ENCODE measurements at places on chromosomes 5 and 9. TPM values are rescaled to one million over a fixed set of nuclear protein-coding genes. Genes with fewer than 3 reads are reported as not detected.

- DNase-seq = no peak
Observed at GRCh38 chr9:113579283-113580040, 115.9 kb downstream of the RGS3 start.

- no peak for DNase-seq
Observed at GRCh38 chr5:68534956-68535520, 319.5 kb downstream of the PIK3R1 start.

DNA sequence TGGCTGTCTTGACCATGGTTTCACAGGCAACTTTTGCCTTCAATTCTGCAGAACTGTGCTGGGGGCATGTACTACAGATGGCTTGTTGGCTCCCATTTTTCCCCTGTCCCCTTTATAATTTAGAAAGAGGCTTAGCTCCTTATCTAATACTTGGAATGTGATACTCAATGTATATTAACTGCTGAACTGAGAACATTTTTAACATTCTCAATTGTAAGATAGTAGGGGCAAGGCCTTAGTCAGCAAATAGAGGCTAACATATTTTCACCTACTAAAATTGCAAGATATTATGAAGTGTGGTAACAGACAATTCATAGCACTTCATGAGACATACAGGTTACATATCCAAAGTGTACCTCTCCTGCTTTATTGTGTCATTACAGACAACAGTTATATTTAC is 118.1 kb upstream of the ZNF366 start:
- DNase-seq = no peak

GRCh38 chr5:159336586-159336985 is 6.3 kb upstream of the IL12B start:
- DNase-seq = no peak

- DNase-seq = no peak
Observed at GRCh38 chr9:130451509-130452388, 7.0 kb downstream of the ASS1 start.

- DNase-seq = no peak
Observed at GRCh38 chr9:734831-735511, 106.5 kb upstream of the DMRT1 start.

DNA sequence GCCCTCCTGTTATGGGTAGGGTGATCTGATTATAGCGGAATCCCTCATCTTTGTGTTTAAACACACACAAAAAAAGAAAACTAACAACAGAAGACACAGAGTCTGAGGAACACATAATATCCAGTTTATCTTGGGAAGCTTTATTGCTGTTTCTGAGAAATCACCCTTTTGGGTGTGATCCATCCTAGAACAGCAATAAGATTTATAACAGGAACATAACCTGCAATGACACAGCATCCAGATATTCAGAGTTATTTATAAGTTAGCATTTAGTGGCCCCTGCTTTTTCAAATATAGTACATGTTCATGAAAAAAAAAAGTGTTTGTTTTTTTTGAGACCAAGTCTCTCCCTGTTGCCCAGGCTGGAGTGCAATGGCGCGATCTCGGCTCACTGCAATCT is 79.9 kb downstream of the RFK start:
- DNase-seq = no peak

C5orf34 gene
- total RNA-seq = not detected

DNA sequence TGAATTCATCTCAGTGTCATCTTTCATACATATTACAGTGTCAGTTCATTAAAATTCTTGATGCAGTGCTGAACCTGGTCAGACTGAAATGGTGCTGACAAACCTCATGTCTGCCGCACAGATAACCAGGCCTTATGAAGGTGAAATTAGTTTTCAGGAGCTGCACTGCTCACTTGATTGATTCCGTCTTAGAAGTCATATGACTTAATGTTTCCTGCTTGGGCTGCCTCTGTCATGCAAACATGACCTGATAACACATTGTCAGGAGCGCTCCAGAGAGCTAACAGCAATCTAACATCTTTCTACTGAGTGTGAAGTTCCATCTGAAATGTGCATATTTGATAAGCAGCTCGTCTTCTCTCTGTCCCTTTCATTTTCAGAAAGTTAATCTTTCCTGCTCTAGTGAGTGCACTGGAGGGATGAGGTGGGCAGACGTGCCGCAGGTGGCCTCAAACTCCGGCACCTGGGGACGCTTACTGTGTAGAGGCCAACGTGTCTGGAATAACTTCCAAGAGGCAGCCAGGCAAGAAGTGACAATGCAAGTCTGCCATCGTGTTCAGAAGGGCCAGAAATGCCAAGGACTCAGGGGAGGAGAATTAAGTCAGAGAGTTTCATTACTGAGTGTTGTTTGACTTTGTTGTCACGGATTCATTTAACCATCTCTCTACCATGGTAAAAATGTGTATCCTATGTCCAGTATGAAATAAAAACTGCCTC is 592.1 kb downstream of the TLE1 start:
- no peak for DNase-seq

GRCh38 chr5:150764530-150764929 is 5.7 kb upstream of the DCTN4 start:
- no peak for DNase-seq

DNA sequence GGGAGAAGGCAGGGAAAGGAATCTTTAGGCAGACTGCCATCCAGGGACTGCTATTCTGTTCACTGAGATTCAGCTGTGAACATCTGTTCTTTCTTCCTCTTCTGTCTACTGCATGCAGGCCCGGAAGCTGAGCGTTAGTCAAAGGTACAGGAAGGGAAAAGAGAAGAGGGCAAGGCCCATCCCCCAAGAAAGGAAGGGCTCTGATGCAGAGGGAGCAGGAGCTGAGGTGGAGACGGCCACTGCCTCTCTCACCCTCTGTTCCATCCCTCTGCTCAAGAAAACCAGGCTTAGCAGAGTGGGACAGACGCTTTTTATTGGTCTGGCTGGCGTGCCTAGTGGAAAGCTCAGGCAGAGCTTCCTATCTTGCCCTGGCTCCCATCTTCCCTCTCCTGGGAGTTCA is 57.6 kb downstream of the PFDN1 start:
- no peak for DNase-seq

- no peak for DNase-seq
Observed at GRCh38 chr9:92353051-92353450, 27.3 kb downstream of the CENPP start.

GRCh38 chr9:129867136-129868022 is 32.1 kb downstream of the USP20 start:
- DNase-seq = no peak

DNA sequence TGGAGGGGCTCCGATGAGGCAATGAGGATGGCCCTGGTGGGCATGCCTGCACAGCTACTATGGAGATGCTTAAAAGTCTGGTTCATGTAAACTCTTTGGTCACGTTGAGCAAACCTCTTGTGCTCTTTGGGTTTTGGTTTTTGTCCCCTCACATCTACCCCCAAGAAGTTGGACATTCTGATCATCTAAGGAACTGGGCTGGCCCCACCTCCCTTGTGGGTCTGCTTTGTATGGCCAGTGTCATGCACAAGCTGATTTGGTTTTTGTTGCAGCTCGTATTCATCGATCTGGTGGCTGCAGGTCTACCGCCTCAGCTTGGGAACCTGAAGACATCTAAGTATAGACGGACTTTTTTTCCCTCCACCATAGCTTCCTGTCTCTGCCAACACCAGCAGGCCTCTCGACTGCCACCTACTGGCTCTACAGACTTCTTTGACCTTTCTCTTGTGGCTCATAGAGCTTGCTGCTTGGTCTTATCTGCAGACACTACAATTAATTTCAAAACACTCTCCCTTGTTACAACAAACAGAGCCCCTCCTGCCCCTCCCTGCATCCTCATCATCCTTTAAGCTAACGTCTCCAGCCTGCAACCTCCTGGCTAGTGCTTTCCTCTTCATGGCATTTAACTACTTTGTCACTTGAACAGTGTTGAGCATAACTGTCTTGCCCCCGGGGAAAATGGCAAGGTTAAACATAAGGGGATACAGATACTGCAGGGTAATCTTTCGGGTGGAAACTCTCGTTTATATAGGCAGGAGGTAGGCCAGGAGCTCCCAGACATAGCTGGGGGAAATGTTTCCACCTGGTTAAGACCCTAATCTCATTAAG is 34.5 kb downstream of the TSTD2 start:
- DNase-seq = no peak

LCN1 gene
- total RNA-seq = not detected

DNA sequence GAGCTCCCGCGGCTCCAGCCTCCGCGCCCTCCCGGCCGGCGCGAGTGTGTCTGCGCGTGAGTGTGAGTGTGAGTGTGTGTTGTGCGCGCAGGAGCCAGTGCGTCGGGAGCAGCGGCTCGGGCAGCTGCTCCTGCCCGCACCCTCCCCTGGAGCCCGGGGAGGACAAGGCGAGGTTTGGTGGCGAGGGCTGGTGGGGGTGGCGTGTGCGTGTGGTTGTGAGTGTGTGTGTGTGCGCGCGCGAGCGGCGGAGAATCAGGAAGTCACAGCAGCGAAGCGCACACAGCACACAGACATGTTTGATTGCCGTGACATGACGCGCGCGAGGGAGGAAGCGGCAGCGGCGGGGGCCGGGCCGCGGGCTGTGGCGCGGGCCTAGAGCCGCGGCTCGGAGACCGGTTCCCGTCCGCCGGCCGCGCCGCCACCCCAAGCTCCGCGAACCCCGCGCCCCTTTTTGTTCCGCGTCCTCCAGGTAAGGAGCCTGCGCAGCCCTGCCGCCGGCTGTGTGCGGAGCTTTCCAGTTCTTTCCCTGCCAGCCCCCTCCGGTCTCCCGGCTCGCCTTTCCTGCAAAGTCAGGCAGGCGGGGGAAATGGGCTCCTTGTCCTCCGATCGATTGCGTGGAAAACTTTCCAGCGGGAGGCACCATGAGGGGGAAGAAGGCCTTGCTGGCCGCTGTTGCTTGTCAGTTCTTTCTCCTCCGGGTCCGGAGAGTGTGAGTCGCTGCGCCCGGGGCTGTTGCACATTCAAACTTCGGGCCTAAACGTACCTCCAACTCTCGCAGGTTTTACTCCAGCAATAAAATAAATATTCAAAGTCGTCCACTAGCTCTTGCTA is 2.4 kb downstream of the SMARCA2 start:
- no peak for DNase-seq

DNA sequence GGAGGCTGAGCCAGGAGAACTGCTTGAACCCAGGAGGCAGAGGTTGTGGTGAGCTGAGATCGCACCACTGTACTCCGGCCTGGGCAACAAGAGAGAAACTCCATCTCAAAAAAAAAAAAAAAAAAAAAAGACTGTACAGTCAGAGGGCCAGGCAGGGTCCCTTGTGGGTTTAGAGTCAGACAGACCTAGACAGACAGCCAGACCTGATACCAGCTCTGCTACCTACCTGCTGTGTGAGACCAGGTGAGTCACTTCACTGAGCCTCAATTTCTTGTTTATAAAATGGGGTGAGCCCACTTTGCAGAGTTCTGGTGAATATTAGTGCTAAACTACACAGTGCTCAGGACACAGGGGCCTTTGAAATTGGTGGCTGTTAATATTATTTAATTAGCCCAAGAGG is 19.7 kb downstream of the TRIM14 start:
- DNase-seq = no peak

- no peak for DNase-seq
Observed at GRCh38 chr5:157650991-157651611, 1.1 kb downstream of the SOX30 start.

- no peak for DNase-seq
Observed at GRCh38 chr5:100654895-100655294, 119.7 kb downstream of the FAM174A start.

GRCh38 chr9:115590011-115590410 is 472.1 kb upstream of the TNC start:
- DNase-seq = no peak

DNA sequence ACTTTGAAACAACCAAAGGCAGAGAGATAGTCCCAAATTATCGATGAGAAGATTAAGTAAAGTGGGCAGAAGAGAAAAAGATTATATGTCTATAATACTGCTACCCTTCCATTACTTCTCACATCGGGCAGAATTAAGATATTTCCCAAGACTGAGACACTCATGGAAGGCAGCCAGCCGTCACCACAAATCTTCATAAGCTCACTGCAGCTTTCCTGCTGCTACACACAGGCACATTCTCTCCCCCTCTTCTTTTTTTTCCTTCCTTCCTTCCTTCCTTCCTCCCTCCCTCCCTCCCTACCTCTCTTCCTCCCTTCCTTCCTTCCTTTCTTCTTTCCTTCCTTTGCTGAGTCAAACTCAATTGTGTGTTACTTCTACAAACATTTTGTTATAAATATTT is 58.7 kb upstream of the SPATA31C2 start:
- DNase-seq = no peak

DNA sequence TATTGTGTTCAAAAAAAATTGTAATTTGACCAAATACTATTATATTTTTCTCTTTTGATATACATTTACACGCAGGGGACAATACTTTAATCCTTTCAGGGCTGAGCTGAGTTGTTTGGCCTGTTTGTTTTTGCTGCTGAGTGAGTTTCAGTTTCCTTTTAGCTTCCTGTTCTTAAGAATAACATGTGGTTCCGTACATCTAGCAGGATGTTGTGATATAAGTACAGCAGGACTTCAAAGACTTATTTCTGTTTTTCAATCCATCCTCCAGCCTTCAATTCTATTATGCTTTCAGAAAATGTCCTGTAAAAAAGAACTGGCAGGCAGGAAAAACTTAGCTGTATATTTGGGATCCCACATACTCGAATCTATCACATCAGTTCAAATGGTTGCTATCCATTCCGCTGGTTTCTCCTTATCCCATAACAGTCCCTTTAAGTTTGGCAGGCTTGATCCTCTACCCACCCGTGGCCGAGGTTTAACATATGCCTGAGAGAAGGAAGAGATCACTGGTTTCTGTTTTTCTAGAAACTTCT is 1037.3 kb upstream of the ACO1 start:
- DNase-seq = no peak

GRCh38 chr9:30519166-30519565 is 1865.3 kb upstream of the ACO1 start:
- no peak for DNase-seq

DNA sequence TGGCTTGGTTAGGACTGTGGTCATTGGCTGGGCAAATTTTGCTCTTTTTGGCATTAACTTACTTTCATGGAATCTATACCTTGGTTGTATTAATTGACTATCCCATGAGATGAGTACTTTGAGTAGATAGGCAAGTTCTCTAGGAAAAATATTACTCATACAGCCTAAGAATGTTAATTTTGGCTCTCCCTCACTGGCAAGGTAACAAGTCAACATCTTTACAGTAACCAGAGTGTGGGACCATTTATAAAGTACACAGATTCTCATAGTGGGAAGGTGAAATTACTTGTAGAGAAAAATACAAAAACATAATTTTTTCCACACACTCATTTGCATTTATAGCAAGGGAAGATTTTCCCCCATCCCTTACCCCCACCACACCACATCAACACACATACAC is 154.6 kb upstream of the ZNF608 start:
- no peak for DNase-seq

- DNase-seq = no peak
Observed at GRCh38 chr5:107739661-107740060, 68.9 kb upstream of the EFNA5 start.

GRCh38 chr5:77844623-77845323 is 68.6 kb upstream of the TBCA start:
- DNase-seq = no peak

Measured in vagina (tissue), 2 donors.